ENCODE measurements at places on chromosomes 2 and 18. TPM values are rescaled to one million over a fixed set of nuclear protein-coding genes. Genes with fewer than 3 reads are reported as not detected.

Gene PROKR1
- not detected for total RNA-seq

Gene RRM2
- total RNA-seq = 8.8 TPM

Gene PRKAG3
- total RNA-seq = not detected

Gene CPLX4
- total RNA-seq = not detected

Gene IL36B
- total RNA-seq = not detected

Gene RAB6D
- not detected for total RNA-seq

Gene TMEFF2
- 5.4 TPM for total RNA-seq

Gene CD8B2
- total RNA-seq = not detected

Gene LIPG
- total RNA-seq = 5.6 TPM

Gene UGT1A8
- not detected for total RNA-seq

Gene LYG1
- not detected for total RNA-seq

Gene ELOA2
- not detected for total RNA-seq

Gene COLEC11
- total RNA-seq = 1.4 TPM

Gene CEP76
- total RNA-seq = 5.5 TPM

Gene PHOSPHO2
- total RNA-seq = 0.60 TPM

Gene GLI2
- 13.5 TPM for total RNA-seq

Gene RTP5
- total RNA-seq = not detected

Gene BOD1L2
- total RNA-seq = not detected

Gene STARD6
- not detected for total RNA-seq

Gene SCG2
- total RNA-seq = 0.47 TPM

Gene CFC1
- not detected for total RNA-seq

Gene ANO7
- 0.70 TPM for total RNA-seq

Gene DUSP19
- total RNA-seq = 1.3 TPM

Gene WDCP
- total RNA-seq = 4.6 TPM

Gene TMEM178A
- 2.2 TPM for total RNA-seq

Gene IFIH1
- total RNA-seq = 3.5 TPM

Gene LYPD6B
- total RNA-seq = 0.47 TPM

Gene PROM2
- total RNA-seq = 0.12 TPM

Gene MFSD2B
- total RNA-seq = not detected

Gene ERFE
- 11.2 TPM for total RNA-seq

Gene FER1L5
- total RNA-seq = under 0.01 TPM

Gene DTNA
- total RNA-seq = 16.1 TPM

Gene OTOF
- total RNA-seq = not detected

Gene GPBAR1
- not detected for total RNA-seq

Gene ZNF516
- 17.9 TPM for total RNA-seq

Gene PXDN
- 356 TPM for total RNA-seq

Gene CROCC2
- not detected for total RNA-seq

Data from pericardium fibroblast (primary cell).